GM23248 (cell line): ENCODE measurements at places on chromosomes 2 and 18.

GRCh38 chr18:78587096-78587495 lies 392.5 kb upstream of the SALL3 start:
- no peak for DNase-seq

GRCh38 chr18:34965108-34965507 lies 76.1 kb upstream of the MAPRE2 start:
- no peak for DNase-seq

DNA sequence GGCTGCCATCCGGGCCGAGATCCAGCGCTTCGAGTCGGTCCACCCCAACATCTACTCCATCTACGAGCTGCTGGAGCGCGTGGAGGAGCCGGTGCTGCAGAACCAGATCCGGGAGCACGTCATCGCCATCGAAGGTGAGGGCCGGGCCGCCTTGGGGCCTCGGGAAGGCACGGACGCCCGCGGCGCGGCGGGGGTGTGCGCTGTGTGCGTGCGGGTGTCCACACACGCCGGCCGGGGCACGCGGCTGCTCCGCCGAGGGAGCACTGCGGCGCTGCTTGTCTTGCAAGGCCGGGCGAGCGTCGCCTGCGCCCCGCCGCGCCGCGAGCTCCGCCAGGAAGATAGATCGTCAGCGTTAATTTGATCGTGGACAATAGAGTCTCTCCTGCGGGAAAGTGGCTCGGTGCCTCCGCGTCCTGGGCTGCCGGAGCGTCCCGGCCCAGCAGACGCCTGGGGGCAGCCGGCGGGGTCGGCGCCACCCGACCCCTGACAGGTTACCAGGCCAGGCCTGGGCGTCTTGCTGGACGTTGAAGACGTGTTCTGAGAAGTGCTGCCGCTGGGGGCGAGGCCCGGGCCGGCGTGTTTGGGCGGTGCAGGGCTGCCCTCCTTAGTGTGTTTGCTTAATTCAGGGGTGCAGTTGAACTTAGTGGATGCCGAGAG lies 1.0 kb downstream of the AGAP1 start:
- DNase-seq: peak; percentile 79

DNA sequence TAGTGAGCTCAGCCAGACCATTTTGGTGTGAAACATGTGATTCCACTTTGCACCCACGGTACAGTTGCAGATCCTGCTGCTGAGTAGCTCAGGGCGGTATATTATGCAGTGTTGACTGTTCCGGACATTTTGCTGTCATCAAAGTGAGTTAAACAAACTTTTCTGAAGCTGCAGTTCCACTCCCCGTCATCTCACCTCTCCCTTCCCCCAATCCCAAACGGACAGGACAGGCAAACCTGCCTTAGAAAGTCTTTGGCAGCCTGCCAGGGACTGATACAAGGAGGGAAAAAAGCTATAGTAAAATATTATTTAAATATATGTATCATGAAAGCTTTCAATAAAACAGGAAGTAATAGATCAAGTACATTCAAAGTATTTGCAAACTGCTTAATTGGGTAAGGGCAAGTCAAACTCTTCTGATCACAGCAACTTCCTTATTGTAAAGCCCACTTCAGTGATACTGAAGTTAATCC lies 35.5 kb upstream of the SP5 start:
- peak; percentile 13 for DNase-seq

DNA sequence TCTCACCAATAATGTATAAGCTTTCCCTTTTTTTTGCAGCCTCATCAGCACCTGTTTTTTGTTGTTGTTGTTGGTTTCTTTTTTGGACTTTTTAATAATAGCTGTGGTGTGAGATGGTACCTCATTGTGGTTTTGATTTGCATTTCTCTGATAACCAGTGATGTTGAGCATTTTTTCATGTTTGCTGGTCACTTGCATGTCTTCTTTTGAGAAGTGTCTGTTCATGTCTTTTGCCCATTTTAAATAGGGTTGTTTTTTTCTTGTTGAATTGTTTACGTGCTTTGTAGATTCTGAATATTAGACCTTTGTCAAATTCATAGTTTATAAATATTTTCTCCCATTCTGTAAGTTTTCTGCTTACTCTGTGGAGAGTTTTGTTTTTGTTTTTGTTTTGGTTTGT lies 88.4 kb upstream of the EPAS1 start:
- DNase-seq: no peak

GRCh38 chr2:11802782-11803191 lies 56.4 kb downstream of the LPIN1 start:
- peak; percentile 47 for DNase-seq

DNA sequence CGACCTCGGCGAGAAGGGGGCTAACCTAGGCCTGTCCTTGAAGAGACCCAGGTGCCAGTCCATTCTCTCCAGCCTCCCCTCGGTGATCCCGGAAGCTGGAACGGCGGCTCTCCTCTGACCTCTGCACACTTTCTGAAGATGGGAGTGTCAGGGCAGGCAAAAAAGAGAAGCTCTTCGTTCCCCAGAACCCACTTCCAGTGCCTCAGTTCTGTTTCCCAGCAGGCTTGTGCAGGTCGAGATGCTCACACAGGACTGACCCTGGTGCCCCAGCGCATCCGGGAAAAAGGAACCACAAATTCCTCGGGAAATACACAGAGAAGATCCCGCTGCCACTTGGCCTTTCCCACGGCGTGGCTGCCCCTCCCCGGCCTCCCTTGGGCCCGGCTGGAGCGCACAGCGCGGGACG lies 681 bp upstream of the PTPN18 start:
- DNase-seq: peak; percentile 30

GRCh38 chr2:9440058-9440727 lies 16.7 kb downstream of the CPSF3 start:
- DNase-seq: peak; percentile 88

- DNase-seq: peak; percentile 97
These were observed 131.9 kb downstream of the GLI2 start for GRCh38 chr2:120867290-120868241.

DNA sequence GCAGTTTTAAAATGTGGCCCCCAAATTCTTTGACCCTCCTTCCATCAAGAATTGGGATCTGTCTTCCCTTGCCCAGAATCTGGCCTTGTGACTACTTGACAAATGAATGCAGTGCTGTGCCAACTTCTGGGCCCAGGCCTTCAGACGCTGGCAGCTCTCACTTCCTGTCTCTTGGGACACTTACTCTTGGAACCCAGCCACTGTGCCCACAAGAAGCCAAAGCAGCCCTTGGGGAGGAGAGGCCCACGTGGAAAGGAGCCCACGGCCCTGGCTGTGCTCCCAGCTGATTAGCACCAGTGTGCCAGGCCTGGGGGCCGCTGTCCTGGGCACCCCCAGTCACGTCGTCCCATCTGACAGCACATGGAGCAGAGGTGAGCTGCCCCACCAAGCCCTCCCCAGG lies 56.6 kb downstream of the RPL37A start:
- DNase-seq: peak; percentile 79

GRCh38 chr2:202786842-202787241 lies 84.7 kb downstream of the ICA1L start:
- DNase-seq: no peak

GRCh38 chr2:226905718-226906117 lies 69.9 kb downstream of the RHBDD1 start:
- no peak for DNase-seq

GRCh38 chr18:63506336-63506646 lies 29.5 kb downstream of the SERPINB5 start:
- no peak for DNase-seq

- DNase-seq: no peak
These were observed 140.5 kb upstream of the TNP1 start for GRCh38 chr2:217000406-217000805.

- no peak for DNase-seq
These were observed 52.2 kb upstream of the ZC3H15 start for GRCh38 chr2:186433777-186434432.

GRCh38 chr2:140567734-140568133 lies 1563.1 kb downstream of the LRP1B start:
- DNase-seq: peak; percentile 32

DNA sequence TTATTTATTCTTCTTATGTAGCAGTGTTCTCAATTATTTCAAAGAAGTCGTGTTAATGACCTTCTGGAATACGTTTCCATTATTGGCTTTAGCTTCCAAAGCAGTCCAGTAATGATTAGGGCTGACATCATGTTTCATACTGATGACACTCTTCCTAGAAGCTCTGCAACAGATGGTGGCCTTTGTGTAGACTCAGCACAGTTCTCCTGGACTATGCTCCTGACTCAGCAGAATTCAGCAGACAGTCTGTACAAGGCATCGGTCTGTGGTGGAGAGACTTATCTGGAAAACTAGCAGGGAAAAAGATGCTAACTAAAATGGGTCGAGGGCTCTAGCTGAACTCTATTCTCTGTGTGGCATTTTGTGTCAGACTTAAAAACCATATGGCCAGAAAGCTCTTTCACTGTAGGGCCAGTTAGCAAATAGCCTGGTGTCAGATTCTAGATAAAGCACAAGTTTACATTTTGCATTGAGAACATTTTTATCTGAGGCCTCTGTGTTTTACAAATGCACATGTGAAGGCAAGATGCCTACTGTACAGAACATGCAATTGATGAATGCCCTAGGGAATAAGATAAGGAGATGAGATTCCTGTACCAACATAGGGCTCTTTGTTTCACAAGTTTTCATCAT lies 35.1 kb downstream of the GULP1 start:
- no peak for DNase-seq

DNA sequence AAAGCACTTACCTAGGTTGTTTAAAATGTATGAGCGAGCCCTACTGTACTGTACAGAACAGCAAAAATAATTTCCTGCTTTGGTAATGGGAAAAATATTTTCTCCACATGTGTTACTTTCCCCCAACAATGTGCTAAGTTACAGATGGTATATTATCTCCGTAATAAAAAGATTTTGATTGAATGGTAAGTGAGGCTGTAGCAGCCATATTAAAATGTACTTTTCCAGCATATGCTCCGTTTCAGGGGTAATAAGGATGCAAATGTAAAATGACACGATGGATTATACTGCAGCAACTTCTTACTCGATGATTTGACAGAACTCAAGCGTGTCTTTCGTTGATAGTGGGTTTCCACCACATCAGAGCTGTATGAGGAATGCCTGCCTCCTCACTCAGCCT lies 50.5 kb downstream of the OSBPL6 start:
- no peak for DNase-seq

DNA sequence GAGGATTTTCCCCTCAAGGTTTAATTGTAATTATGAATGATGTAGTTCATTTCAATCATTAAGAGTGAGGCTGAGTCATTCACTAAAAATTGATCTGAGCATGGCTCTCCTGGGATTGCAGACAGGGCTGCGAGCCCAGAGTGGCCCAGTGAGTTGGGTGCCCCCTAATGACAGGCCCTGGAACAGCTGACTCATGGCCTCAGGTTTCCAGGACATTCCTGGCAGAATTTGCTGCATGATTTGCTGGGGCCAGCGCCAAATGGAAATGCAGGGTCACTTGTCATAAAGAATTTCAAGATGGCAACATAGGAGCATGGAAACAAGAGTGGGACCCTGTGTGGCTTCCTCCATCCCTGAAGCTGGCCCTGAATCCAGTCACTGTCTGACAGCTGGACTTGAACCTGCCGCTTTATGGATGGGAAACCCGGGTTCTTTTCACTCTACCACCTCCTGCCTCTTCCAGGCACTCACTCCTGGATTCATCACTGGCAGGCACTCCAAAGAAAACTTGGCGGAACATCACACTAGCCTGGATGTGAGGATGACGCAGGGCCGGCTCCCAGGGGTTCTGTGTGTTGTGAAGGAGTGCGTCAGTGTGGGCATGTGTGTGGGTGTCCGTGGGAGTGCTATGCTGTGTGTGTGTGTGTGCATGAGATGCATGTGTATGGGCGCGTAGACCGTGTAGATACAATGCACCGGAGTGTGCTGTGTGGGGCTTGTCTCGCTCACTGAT lies 15.2 kb downstream of the OTOF start:
- peak; percentile 90 for DNase-seq

DNA sequence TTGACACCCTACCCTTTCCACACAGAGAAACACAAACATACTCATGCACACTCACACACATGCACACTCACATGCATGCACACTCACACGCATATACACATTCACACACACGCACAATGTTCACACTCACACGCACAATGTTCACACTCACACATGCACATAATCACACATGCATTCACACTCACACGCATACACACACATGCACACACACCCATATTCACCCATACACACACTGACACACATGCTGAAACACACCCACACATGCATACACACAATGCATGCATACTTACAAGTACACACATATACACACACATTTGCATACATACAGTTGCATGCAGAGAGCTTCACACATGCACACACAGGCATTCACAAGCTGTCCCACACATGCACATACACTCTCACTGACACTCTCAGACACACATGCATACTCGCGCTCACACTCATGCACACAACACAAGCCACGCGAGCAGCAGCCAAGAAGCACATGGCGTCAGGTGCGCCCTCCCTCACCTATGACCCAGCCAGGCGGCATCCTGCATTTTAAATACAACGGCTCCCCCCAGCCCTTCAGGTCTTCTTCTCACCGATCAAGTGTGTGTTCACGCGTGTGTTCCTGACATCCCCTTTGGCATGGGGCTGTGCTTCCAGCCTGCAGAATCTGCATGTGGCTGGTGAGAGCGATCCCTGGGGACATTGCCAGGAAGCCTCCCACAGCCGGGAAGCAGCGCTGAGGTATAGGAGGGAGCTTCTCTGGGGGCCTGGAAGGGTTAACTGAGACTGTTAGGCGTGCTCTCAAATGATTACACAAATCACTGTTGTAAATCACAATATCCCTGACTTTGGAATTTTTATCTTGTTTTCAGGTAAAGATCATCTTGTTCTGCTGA lies 195.1 kb downstream of the RTP5 start:
- no peak for DNase-seq

GRCh38 chr2:96271995-96272394 lies 6.0 kb downstream of the CIAO1 start:
- DNase-seq: no peak

- no peak for DNase-seq
These were observed 273.6 kb downstream of the RDH14 start for GRCh38 chr2:18286897-18287296.

DNA sequence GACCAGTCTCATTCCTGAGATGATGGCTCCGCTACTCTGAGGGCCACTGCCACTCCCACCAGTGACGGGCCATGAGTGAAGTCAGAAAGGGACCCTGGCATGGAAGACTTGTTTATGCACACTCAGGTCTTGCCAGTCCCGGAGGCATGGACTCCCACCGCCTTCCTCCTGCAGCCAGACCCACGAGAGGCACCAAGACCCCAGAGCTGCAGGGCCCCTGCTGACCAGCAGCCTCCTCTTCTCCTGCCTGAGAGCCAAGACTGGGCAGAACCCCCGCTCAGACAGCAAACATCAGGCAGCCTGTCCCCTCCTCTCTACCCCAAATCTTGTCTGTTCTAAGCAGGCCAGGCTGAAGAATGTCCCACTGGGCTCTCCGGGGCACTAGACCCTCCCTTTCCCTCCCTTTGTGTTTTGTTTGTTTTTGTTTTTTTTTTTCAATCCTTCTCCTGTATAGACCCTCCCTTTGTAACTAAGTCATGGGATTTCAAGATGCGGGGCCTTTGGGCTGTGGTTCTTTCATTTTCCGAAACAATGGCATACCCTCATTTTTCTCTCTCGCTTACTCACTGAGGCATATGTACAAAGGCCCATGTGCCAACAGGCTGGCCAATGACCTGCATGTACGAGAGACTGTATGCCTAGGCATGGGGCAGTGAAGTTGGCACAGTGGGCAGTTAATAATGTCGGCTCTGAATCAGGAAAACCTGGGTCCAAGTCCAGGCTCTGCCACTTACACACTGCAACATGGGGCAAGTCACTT lies 24.3 kb upstream of the MAPRE3 start:
- DNase-seq: no peak
